Activated T-cell treated with anti-CD3 and anti-CD28 coated beads, Interleukin-2, amount 50 U/mL, for 72 hours (primary cell): ENCODE measurements at places on chromosomes 13 and 19.
A peak's percentile ranks its signal among the peaks of the same experiment; 100 is the strongest.

DNA sequence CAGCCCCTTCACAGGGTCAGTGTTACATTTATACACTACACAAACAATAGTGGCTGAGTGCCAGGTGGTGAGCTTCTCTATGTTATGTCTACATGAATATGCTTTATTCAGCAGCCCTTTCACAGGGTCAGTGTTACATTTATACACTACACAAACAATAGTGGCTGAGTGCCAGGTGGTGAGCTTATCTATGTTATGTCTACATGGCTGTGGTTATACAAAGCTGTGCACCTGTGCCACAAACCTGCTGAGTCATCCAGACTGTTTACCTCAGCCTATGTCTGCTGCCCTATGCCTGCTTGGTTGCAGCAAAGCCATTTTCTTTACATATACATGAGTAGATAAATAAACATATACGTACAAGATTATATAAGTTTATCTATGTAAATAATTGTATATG is 76.5 kb downstream of the ZNF726 start:
- peak; percentile 5 for DNase-seq

- DNase-seq: no peak
These were observed 49.2 kb downstream of the KLF5 start for GRCh38 chr13:73107970-73108369.

GRCh38 chr19:38264486-38265212 is at the start of gene SPINT2:
TSS of gene SPINT2 (plus strand) at chr19:38264573. CDS start at chr19:38264893, 320 bp downstream.
- DNase-seq: peak; percentile 71

GRCh38 chr13:63438951-63439350 is 2023.3 kb upstream of the PCDH20 start:
- DNase-seq: no peak
